ENCODE measurements at places on chromosomes 13 and 19. TPM values are rescaled to one million over a fixed set of nuclear protein-coding genes. Genes with fewer than 3 reads are reported as not detected.
A peak's percentile ranks its signal among the peaks of the same experiment; 100 is the strongest.

DNA sequence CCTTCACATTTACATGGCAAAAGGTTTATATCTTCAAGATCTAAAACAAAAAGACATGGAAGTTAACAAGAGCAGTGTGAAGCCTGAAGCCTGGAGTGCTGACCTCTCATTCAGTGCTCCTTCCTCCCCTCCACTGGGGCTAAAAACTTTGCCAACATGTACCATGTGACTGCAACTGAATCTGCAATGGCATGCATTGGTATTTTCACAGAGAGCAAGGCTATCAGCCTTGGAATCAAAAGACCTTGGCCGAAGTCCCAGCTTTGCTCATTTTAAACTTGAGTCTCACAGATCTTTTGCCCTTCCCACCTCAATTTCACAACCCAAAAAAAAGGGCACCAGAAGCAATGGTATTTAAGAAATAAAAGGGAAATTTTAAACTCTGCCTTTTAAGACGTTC, 325.1 kb downstream of the DCT start:
- no peak overlapping the region for H3K4me3 ChIP-seq
- no peak for DNase-seq
- no peak overlapping the region for H3K27ac ChIP-seq
- no peaks in the 10 kb centered on the region for H3K4me1 ChIP-seq
- no peaks in the 10 kb centered on the region for H3K36me3 ChIP-seq
- peaks cover under 1% of the 10 kb centered on the region for H3K27me3 ChIP-seq

DNA sequence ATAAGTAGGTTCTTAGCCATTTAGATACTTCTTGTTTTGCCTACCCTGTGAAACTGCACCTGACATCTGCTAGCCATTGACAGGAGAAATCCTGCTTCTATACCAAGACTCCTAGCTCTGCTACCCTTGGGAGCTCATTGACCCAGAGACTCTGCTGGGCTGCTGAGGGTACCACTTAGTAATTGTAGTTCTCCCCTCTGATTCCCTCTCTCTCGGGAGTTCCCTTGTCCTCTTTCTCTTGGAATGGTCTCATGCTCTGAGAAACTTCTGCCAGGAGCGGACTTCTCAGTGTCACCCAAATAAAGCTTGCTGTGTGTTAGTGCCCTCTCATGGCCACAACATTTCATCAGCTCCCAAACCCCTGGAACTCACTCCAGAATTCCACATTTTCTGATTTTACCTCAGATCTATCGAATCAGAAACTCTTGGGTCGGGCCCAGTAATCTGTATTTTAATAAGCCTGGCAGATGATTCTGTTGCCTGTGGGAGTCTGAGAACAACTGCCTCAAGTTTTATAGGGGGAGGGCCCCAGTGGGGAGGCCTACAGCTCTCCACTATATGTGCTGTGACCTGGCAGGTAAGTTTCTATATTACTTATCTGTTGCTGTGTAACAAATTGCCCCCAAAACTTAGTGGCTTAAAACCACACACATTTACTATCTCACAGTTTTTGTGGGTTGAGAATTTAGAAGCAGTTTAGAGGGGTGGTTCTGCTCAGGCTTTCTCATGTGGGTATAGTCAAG, 221.1 kb downstream of the TDRD3 start:
- H3K36me3 ChIP-seq = no peaks in the 10 kb centered on the region
- DNase-seq = peak; percentile 69
- H3K4me3 ChIP-seq = no peak overlapping the region
- no peaks in the 10 kb centered on the region for H3K27me3 ChIP-seq

The AMER2 gene
- 0.04 TPM for total RNA-seq

The IZUMO2 gene
- total RNA-seq = 0.81 TPM

- no peak overlapping the region for H3K27ac ChIP-seq
- DNase-seq = no peak
- no peak overlapping the region for H3K4me3 ChIP-seq
- peaks cover 14% of the 10 kb centered on the region for H3K36me3 ChIP-seq
- H3K4me1 ChIP-seq = no peaks in the 10 kb centered on the region
These were observed 123.3 kb upstream of the TMTC4 start for GRCh38 chr13:100797921-100798320.

The DIAPH3 gene
- 23.1 TPM for total RNA-seq

DNA sequence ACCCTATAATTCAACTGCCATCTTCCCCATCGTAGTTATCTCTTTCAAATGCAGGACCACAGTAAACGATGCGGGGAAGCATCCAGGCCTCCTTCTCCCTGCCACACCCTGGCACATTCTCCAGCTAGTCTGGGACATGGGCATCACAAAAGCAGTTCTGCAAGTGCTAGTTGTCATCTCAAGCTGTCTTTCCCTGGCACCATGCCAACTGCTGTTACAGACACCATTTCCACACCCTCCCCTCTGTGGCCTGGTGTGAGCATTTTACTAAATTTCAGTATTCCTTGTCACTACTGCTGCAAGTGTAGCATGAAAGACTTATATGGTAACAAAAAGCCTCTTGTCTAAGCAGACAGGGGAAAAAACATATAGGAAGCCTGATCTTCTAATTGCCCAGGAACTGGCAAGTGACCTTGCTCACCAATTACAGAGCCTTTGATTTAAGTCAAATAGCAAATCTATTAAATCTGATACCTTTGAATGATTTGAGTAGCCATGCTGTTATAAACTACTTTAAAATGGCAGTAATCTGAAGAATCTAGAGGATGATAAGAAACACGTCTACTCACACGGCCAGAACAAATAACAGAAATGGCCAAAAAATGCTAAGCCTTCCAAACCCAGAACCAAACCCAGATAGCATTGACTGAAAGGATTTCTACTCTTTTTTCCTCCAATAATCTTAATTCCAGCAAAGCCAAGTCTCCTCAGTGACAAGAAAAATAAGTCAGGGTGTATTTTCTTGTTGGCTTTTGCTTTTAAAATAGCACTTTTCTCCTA, 179.0 kb downstream of the NUFIP1 start:
- no peaks in the 10 kb centered on the region for H3K4me1 ChIP-seq
- no peaks in the 10 kb centered on the region for H3K27me3 ChIP-seq
- H3K4me3 ChIP-seq = no peak overlapping the region
- no peak for DNase-seq
- H3K27ac ChIP-seq = no peak overlapping the region
- H3K36me3 ChIP-seq = no peaks in the 10 kb centered on the region

GRCh38 chr13:23506071-23506806, 64.0 kb upstream of the TNFRSF19 start:
- no peaks in the 10 kb centered on the region for H3K36me3 ChIP-seq
- H3K27ac ChIP-seq = no peak overlapping the region
- DNase-seq = no peak
- 0 out of 2 replicates have a peak, but pooled peaks cover 3% of the 10 kb centered on the region for H3K4me1 ChIP-seq

DNA sequence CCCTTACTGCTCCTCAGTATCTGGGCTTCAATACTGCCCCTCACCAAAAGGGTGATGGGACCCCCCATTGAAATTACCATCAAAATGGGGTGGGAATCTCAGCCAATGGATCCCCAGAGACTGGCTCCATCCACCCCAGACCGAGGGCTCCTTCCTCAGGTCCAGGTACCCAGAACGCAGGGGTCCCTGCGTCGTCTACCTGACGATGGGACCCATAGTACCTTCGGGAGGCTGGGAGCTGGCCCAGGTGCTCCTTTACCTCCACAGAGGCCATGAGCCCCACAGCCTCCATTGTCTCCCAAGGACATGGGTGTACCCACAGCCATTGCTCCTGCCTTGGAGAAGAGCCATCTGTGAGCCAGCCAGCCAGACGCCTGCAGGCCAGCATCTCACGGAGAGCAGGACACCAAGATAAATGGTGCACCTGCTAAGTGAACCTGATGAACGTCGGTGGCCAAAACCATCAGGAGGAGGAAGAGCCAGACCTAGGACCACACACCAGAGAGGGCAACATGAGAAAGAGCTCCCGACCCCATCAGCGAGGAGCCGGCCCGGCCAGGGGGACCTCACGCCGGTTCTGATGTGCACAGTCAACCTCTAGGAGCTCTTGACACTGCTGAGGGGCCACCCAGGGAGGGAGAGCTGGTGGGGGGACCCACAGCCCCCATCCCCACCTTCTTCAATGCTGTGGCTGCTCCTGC, 156.8 kb upstream of the SOX1 start:
- H3K27ac ChIP-seq = no peak overlapping the region
- DNase-seq = no peak
- no peak overlapping the region for H3K4me3 ChIP-seq
- no peaks in the 10 kb centered on the region for H3K27me3 ChIP-seq

- no peaks in the 10 kb centered on the region for H3K27me3 ChIP-seq
- no peak for DNase-seq
These were observed 105.9 kb downstream of the AKAP11 start for GRCh38 chr13:42377640-42378382.

GRCh38 chr13:110412132-110412914, 105.2 kb downstream of the COL4A2 start:
- H3K4me3 ChIP-seq = no peak overlapping the region
- peaks cover 5% of the 10 kb centered on the region for H3K4me1 ChIP-seq
- no peaks in the 10 kb centered on the region for H3K27me3 ChIP-seq
- DNase-seq = peak; percentile 82
- H3K27ac ChIP-seq = no peak overlapping the region
- H3K36me3 ChIP-seq = peaks cover 9% of the 10 kb centered on the region

- no peak for DNase-seq
- H3K4me1 ChIP-seq = no peaks in the 10 kb centered on the region
- H3K27me3 ChIP-seq = no peaks in the 10 kb centered on the region
- H3K36me3 ChIP-seq = no peaks in the 10 kb centered on the region
- no peak overlapping the region for H3K27ac ChIP-seq
These were observed 309.6 kb upstream of the EDNRB start for GRCh38 chr13:78228211-78228610.

GRCh38 chr13:43077461-43077860, 54.1 kb downstream of the DNAJC15 start:
- peaks cover 19% of the 10 kb centered on the region for H3K36me3 ChIP-seq
- DNase-seq = no peak
- H3K4me3 ChIP-seq = no peak overlapping the region
- H3K27me3 ChIP-seq = no peaks in the 10 kb centered on the region

GRCh38 chr13:98576200-98576945, 534 bp downstream of the STK24 start:
- H3K4me1 ChIP-seq = peaks cover 5% of the 10 kb centered on the region
- H3K4me3 ChIP-seq = peak overlapping the region; percentile 94
- no peak for DNase-seq
- H3K36me3 ChIP-seq = peaks cover 2% of the 10 kb centered on the region
- H3K27ac ChIP-seq = no peak overlapping the region
- no peaks in the 10 kb centered on the region for H3K27me3 ChIP-seq

DNA sequence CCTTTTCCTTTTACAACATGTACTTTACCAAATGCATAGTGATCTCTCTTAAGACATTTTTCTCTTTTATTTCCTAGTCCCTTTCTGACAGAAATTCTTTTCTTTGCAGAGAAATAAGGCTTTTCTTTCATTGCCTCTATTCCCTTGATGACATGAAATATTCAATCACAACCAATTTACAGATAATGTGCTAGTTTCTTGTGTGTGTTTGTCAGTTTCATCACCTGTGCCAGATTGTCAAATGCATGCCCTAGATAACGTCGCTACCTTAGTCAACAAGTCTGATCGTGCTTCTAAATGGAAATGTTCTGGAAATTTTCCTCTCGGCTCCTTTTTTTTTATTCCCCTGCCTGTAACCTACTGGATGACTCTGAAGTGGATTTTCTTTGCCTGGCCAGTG, 478.1 kb downstream of the KLF5 start:
- H3K27ac ChIP-seq = no peak overlapping the region
- H3K4me1 ChIP-seq = no peaks in the 10 kb centered on the region
- no peaks in the 10 kb centered on the region for H3K36me3 ChIP-seq
- no peak overlapping the region for H3K4me3 ChIP-seq
- no peaks in the 10 kb centered on the region for H3K27me3 ChIP-seq

DNA sequence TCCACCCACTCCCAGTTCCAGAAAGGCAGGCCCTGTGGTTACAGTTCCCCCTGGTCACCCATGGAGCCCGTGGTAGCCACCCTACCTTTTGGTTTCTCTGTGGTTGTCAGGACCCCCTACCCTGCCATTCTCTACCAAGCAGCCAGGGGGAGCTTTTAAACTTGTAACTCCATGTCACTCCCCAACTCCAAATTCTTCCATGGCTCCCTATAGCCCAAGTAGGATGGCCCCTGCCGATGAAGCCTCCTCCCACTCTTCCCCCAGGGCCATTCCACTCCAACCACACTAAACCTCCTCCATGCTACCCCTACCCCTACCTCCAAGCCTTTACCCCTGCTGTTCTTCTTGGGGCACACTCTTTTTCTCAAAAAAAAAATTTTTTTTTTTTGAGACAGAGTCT, 2.2 kb downstream of the S1PR2 start:
- H3K36me3 ChIP-seq = peaks cover 7% of the 10 kb centered on the region
- peak; percentile 66 for DNase-seq
- H3K27me3 ChIP-seq = no peaks in the 10 kb centered on the region
- H3K4me1 ChIP-seq = no peaks in the 10 kb centered on the region

The ZNF66 gene
- total RNA-seq = 34.0 TPM

- H3K4me3 ChIP-seq = no peak overlapping the region
- H3K4me1 ChIP-seq = no peaks in the 10 kb centered on the region
- DNase-seq = no peak
- no peaks in the 10 kb centered on the region for H3K27me3 ChIP-seq
- no peak overlapping the region for H3K27ac ChIP-seq
These were observed 431.8 kb upstream of the SGCG start for GRCh38 chr13:22748866-22749577.

DNA sequence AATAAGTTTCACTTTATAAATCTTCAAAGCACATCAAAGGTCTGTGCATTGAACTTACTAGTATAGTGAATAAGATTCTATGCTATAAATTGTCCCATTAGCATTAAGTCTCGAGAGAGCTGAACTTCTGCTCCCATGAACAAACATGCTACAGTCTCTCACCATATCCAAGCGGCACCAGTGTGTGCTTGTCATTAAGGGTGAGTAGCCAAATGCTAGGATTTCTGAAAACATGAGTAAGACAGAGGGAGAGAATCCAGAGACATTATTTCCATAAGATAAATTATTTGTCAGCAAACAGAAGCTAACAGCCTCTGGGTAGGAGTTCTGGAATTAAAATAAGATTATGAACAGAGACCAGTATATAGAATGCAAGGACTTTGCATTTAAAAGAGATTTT, 2882.5 kb downstream of the PCDH9 start:
- no peak overlapping the region for H3K27ac ChIP-seq
- no peaks in the 10 kb centered on the region for H3K4me1 ChIP-seq
- H3K27me3 ChIP-seq = no peaks in the 10 kb centered on the region
- DNase-seq = no peak
- no peak overlapping the region for H3K4me3 ChIP-seq
- peaks cover 3% of the 10 kb centered on the region for H3K36me3 ChIP-seq

DNA sequence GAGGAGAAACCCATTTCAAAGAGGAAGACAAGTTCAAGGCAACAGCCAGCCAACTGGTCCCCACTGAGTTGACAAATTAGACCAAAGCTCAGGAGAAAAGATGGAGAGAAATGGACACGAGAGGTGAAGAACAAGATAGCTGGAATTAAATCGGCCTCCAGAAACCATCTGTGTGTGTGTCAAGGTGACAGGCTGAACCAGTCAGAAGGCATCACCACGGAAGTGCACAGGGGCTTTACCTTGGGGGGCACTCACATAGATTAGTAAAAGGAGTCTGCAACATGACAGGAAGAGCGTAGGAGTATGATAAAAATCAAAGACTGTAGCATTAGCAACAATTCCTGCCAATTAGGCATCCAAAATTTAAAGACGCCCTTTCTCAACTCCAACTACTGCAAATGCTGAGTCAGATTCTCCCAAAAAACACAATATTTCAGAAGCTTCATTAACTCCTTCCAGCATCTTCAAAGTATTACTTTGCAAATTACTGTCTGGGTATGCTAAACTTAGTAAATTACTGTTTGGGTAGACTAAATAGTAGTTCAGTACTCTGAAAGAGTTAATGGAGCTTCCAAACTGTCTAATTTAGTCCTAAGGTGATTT, 66.2 kb downstream of the FOXO1 start:
- H3K4me3 ChIP-seq = no peak overlapping the region
- no peaks in the 10 kb centered on the region for H3K27me3 ChIP-seq
- no peaks in the 10 kb centered on the region for H3K36me3 ChIP-seq
- peaks cover 8% of the 10 kb centered on the region for H3K4me1 ChIP-seq

GRCh38 chr19:45780448-45781213, 1.7 kb downstream of the DMPK start:
- peaks cover 33% of the 10 kb centered on the region for H3K36me3 ChIP-seq
- DNase-seq = no peak
- H3K4me3 ChIP-seq = no peak overlapping the region

Data from H9 (cell line).